ENCODE measurements at places on chromosomes 12 and 14. TPM values are rescaled to one million over a fixed set of nuclear protein-coding genes. Genes with fewer than 3 reads are reported as not detected.

- no peak overlapping the region for H3K4me3 ChIP-seq
- H3K4me1 ChIP-seq, result peaks cover 16% of the 10 kb centered on the region
- no peak for DNase-seq
- H3K27me3 ChIP-seq, result no peaks in the 10 kb centered on the region
- H3K36me3 ChIP-seq, result no peaks in the 10 kb centered on the region
Measured at GRCh38 chr14:104390221-104390931, 189.2 kb upstream of the C14orf180 start.

GRCh38 chr14:64878837-64879634 lies 671 bp downstream of the SPTB start:
- peak; percentile 84 for DNase-seq
- H3K27ac ChIP-seq, result no peak overlapping the region
- no peaks in the 10 kb centered on the region for H3K36me3 ChIP-seq
- H3K4me1 ChIP-seq, result peaks cover 20% of the 10 kb centered on the region

- peak overlapping the region; percentile 69 for H3K27ac ChIP-seq
- peaks cover 54% of the 10 kb centered on the region for H3K4me1 ChIP-seq
- no peak overlapping the region for H3K4me3 ChIP-seq
- no peaks in the 10 kb centered on the region for H3K27me3 ChIP-seq
- H3K36me3 ChIP-seq, result peaks cover 8% of the 10 kb centered on the region
Measured at GRCh38 chr12:124497658-124498057, 69.8 kb downstream of the NCOR2 start.

DNA sequence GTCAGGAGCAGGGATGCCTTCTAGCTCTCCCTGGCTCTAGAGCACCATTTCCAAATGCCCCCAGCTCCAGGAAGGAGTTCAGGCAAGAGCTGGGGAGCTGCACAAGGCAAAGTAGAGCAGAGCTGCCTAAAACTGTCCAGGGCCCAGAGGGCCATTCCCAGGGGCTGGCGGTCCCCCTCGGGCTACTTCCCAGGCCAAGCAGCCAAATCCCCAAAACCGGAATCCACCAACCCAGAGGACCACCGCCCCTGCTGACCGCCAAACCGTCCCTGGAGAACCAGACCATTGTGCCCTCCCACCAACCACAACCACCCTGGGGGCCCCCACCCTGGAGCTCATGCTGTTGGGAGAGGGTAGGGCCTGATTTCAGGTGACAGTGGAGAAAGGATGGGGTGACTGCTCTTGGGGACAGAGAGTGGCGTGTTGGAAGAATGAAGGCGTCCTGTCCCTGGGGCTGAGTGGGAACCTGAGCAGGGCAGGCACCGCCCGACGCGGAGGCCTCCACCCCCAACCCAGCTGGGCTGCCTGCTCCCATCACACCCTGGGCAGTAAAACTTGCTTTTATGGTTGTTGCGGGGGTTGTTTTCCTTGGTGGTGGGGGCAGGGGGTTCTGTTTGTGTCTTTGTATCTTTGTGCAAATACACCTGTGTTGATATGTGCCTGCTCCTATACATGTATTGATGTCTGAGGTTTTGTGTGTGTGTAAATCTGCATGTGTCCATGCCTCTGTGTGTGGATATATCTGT lies 24.0 kb upstream of the KRT78 start:
- peaks cover 37% of the 10 kb centered on the region for H3K4me1 ChIP-seq
- peak overlapping the region; percentile 55 for H3K27ac ChIP-seq
- no peaks in the 10 kb centered on the region for H3K36me3 ChIP-seq

The TMEM30B gene
- 40.3 TPM for total RNA-seq

The NFYB gene
- 30.2 TPM for total RNA-seq

- no peaks in the 10 kb centered on the region for H3K4me1 ChIP-seq
- no peak overlapping the region for H3K4me3 ChIP-seq
- no peaks in the 10 kb centered on the region for H3K27me3 ChIP-seq
Measured at GRCh38 chr12:68036642-68037041, 47.4 kb downstream of the IFNG-AS1 start.

GRCh38 chr12:49783917-49784676 lies 42.7 kb downstream of the TMBIM6 start:
- H3K4me3 ChIP-seq, result no peak overlapping the region
- H3K27me3 ChIP-seq, result no peaks in the 10 kb centered on the region
- DNase-seq, result no peak
- no peak overlapping the region for H3K27ac ChIP-seq
- H3K36me3 ChIP-seq, result no peaks in the 10 kb centered on the region
- peaks cover 10% of the 10 kb centered on the region for H3K4me1 ChIP-seq

The PTPN6 gene
- 101 TPM for total RNA-seq

- H3K4me1 ChIP-seq, result peaks cover 32% of the 10 kb centered on the region
- no peaks in the 10 kb centered on the region for H3K36me3 ChIP-seq
- no peak overlapping the region for H3K4me3 ChIP-seq
- DNase-seq, result no peak
Measured at GRCh38 chr14:74242021-74242779, 3.0 kb downstream of the VSX2 start.

DNA sequence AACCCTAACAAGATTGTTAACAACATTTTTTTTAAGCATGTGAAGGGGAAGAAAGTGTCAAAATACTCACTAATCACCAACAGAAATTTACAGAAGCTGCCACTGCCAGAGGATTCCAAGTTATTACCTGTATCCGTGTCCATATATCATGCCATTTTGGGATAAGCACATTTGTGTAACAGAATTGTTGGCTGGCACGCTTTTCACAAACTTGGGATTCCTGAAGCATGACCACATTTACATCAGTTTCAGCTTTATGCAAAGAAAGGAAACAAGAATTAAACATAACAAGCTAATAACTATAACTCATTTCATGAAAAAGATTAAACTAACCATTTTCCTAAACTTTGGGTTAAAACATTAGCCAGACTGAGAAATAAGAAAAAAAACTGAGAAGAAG lies 5.9 kb downstream of the NEMP1 start:
- peaks cover 11% of the 10 kb centered on the region for H3K4me1 ChIP-seq
- no peak overlapping the region for H3K27ac ChIP-seq
- no peaks in the 10 kb centered on the region for H3K27me3 ChIP-seq
- no peaks in the 10 kb centered on the region for H3K36me3 ChIP-seq
- H3K4me3 ChIP-seq, result no peak overlapping the region

GRCh38 chr14:80981156-80981555 lies 25.7 kb downstream of the TSHR start:
- no peak overlapping the region for H3K27ac ChIP-seq
- H3K36me3 ChIP-seq, result no peaks in the 10 kb centered on the region

The IGF1 gene
- 5.0 TPM for total RNA-seq

DNA sequence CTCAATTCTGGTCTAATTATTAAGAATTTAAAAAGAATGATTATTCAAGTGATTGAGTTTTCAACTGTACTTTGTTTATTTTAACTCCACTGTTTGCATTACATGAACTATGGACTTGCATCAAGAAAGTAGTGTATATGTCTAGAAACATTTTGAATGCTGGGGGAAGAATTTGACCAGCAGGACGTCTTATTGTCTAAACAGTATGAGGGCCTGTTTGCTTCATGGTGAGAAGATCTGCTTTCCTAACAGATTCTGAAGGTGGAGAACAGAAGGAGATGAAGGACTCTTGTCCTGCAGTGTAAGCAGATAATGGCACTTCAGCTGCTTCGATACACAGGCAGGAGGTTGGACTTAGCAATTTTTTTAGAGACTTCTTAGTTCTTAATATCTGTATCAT lies 176.0 kb downstream of the DACT1 start:
- no peaks in the 10 kb centered on the region for H3K36me3 ChIP-seq
- H3K4me3 ChIP-seq, result no peak overlapping the region
- no peak for DNase-seq
- H3K4me1 ChIP-seq, result peaks cover 5% of the 10 kb centered on the region

The FGF23 gene
- total RNA-seq, result not detected

DNA sequence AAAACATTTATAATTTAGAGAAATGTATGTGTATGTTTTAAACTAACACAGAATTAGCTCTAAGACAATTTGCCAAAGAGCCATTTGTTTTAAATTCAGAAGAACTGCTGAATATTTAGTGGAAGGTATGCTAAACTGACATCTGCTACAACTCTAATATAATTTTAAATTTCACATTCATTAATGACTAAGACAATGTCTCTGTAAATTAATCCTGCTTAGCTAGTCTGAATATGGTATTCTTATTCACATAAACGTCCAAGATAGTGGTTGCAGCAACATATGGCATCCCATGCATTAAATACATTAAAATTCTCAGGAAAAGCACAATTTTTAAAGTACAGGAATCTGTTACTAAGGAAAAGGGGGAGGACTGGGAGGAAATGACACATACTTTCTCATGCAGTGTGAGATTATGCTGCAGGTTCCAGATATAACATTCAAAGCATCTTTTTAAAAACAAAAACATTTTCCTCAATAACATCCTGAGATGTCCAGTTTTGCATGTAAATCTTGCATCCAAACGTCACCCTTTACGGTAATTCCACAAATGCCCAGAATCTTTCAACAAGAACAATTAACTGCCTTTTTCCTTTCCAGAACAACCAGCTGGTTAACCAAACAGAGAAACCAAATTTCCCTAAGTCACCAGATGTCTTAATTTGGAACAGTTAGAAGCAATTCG lies 26.9 kb downstream of the WDR89 start:
- H3K27me3 ChIP-seq, result no peaks in the 10 kb centered on the region
- H3K4me3 ChIP-seq, result no peak overlapping the region
- H3K27ac ChIP-seq, result no peak overlapping the region
- no peak for DNase-seq
- peaks cover 17% of the 10 kb centered on the region for H3K4me1 ChIP-seq

DNA sequence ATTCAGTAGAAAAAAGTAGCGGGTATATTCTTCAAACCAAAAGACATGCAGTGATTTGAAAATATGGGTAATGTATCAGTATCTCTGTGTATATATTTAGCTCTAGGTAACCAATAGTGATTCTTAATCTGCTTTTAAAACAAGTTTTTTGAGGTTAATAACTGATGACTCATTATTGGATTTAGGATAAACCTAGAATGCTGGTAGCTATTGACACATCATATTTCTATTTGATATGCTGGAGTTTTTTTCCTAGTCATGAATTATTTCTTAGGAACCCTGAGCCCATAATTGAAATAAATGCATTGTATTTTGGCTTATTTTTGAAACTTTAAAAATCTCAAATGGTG lies 15.5 kb downstream of the ARF6 start:
- H3K27me3 ChIP-seq, result no peaks in the 10 kb centered on the region
- H3K27ac ChIP-seq, result peak overlapping the region; percentile 79
- H3K4me1 ChIP-seq, result peaks cover 24% of the 10 kb centered on the region
- DNase-seq, result no peak

DNA sequence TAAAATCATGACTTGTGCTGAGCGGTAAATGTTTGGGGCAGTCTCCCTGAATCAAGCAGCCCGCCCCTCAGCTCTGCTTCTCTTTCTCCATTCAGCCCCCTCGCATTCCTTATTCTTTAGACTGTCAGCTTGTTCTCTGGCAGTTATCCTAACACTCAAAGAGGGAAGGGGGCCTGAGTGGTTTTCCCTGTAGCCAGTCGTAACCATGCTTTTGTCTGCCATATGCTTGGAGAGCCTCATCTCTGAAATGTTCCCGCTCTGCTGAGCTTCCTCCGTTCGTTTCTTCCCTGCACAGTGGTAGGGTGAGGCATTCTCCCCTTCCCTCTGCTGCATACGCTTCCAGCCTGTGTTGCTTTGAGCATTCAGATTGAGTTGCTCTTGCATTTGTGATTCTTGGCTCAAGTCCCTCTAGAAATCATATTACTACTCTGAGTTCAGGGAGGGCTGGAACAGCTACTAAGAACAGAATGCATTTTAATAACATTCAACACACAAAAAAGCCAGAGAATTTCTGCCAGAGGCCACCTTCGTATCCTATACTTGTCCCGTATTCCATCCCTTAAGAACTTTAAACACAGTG lies 119.7 kb downstream of the FBXL14 start:
- no peak for DNase-seq
- peaks cover 24% of the 10 kb centered on the region for H3K4me1 ChIP-seq
- peak overlapping the region; percentile 27 for H3K27ac ChIP-seq
- H3K4me3 ChIP-seq, result no peak overlapping the region
- H3K27me3 ChIP-seq, result no peaks in the 10 kb centered on the region

GRCh38 chr14:63182968-63183367 lies 21.3 kb upstream of the RHOJ start:
- no peak for DNase-seq
- H3K27me3 ChIP-seq, result no peaks in the 10 kb centered on the region
- H3K4me1 ChIP-seq, result no peaks in the 10 kb centered on the region
- no peak overlapping the region for H3K4me3 ChIP-seq
- no peak overlapping the region for H3K27ac ChIP-seq

GRCh38 chr12:28974883-28975282 lies 174.2 kb upstream of the FAR2 start:
- no peaks in the 10 kb centered on the region for H3K4me1 ChIP-seq
- DNase-seq, result no peak
- no peak overlapping the region for H3K4me3 ChIP-seq
- H3K27ac ChIP-seq, result no peak overlapping the region
- no peaks in the 10 kb centered on the region for H3K36me3 ChIP-seq
- H3K27me3 ChIP-seq, result no peaks in the 10 kb centered on the region

The KRT74 gene
- total RNA-seq, result not detected

The GLT1D1 gene
- 8.3 TPM for total RNA-seq

The PLEKHG3 gene
- total RNA-seq, result 16.6 TPM

Measured in upper lobe of left lung (tissue), 6 donors.